Neuronal stem cell (in vitro differentiated cells): ENCODE measurements at places on chromosomes 1 and 21.

DNA sequence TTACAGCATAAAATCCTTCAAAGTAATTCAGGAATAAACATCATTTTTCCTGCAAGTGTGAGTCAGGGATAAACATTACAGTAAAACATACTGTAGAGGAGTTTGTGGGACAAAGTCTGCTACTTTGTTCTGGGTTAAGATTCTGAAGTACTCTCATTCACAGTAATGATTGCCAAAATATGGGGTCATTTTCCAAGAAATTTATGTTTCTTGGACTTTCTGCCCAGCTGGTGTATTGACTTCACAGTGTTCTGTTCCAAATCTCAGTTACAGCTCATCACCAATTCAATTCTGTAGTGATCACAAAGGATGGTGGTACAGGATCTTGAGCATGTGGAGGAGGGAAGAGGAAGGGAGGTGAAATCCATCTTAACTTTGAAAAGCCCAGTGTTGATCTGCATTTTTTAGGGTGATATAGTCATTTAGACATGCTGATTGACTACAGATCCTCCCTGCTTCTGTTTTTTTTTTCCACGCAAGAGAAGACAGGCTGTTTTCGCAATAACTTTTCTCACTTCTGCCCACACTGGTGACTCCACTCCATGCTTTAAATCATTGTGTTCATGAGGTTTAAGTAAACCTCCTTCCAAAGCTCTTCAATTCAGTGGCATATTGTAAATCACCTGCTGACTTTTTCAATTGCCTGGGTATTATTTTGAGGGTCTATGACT is 60.4 kb upstream of the C1orf53 start:
- DNase-seq = no peak

GRCh38 chr1:201988601-201989000 is 6.2 kb downstream of the RNPEP start:
- no peak for DNase-seq

- DNase-seq = no peak
Measured at GRCh38 chr1:153506831-153507413, 28.9 kb downstream of the S100A6 start.

DNA sequence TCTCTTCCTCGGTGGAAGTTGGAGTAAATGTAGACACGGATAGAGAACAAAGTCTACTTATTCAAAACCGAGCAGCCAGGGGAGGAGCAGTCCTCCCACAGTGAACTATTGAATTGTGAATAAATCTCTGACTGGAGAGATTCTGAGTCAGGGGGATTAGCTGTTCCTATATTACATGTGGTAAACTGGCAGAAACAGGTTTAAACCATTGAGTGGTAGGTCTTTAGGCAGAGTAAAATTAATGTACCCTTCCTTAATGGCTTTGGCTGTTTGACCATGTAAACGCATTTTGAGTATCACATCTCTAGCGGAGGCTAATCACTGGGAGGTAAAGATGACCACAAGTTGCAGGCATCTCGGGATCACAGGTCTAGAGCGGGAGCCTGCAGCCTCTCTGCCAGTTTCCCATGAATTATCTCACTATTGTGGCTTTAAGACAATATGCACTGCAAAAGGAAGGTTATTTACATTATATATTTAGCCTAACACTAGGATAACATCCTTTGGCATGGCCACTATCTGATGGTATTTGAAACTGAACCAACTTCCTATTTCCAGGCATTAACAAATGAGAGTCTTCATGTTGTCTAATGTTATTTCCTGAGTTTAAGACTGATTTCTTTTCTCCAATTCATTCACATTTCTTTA is 7.9 kb upstream of the DISC1 start:
- DNase-seq = no peak

GRCh38 chr1:52237430-52237829 is 95.5 kb downstream of the ZFYVE9 start:
- DNase-seq = no peak

DNA sequence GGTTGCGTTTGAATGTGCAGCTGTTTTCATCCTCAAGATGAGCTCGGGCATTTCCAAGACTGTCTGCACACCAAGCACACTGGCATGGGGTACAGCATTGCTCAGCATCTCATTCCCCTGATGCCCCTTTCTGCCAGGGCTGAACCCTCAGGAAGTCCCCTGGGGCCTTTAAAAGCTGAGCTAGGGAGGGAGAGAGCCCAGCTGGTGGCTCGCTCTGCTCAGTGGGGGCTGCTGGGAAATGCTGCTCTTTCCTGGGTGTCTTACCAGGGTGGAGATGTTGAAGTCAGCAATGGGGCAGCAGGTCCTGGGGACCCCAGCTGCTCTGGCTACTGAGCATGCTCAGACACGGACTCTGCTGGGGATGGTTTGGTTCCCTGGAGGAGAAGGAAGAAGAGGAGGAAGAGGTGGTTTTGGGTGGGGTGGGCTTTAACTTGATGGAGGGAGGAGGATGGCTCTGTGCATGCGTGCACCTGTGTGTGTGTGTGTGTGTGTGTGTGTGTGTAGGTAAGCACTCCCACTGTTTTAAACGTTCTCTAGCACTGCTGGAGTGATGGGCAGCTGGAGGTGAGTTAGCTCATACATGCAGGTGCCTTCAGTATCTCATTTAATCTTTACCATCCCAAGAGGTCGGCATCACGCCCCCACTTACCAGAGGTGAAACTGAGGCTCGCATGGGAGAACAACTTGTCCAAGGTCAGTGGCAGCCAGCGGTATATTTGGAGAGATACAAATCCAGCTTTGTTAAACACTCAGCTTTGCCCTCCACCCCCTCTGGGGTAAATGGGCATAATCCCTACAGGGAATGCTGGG is 40.9 kb downstream of the ACTL8 start:
- DNase-seq = no peak

GRCh38 chr1:29437946-29438345 is 201.6 kb downstream of the PTPRU start:
- no peak for DNase-seq

DNA sequence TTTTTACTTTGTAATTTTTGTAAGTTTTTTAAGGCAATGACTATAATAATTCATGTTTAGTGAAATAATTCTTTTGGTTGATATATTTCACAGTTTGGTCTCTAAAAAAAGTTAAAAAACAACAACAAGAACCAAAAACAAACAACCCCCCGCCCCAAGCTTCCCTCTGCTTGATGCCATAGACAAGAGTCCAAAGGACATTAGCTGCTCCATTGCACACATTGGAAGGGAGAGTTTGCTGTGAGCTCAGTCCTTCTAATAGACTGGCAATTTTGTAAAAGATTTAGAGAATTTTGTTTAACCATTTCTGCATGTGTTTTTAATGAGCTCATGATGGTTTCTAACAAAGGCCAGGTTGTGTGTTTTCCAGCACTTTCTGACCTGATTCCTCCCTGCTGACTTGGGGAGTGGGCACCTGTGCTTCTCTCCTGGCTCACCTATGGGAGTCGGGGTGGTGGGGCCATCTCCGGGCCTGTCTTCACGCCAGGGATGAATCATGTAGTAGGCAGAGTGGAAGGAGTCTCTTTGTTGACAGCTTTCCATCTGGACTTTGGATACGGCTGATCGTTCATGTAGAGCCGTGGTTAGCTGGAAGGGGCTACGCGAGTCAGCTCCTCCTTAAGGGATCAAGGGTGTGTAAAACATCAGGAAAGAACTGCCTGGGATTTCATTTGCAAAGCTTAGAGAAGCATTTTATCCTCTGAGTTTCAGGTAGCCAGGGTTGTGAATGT is 14.1 kb downstream of the ZBTB18 start:
- no peak for DNase-seq

DNA sequence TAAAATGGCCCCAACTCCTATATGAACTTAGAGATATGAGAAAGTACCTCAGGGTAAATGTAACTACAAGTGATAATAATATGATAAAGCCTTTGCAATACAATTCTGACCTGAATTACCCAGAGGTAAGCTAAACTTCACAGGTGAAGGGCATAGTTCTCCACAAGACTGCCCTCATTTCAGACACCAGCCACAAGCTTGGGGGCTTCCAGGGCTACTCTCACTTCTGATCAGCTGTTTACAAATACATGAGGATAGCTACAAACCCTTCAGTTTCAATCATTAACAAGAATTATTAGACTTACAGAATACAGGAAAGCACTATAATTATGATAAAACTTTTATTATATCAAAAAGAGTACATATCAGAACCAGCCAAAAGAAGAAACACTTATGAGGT is 18.7 kb upstream of the DPH5 start:
- DNase-seq = no peak

- no peak for DNase-seq
Measured at GRCh38 chr1:20047096-20047495, 22.9 kb upstream of the PLA2G5 start.

DNA sequence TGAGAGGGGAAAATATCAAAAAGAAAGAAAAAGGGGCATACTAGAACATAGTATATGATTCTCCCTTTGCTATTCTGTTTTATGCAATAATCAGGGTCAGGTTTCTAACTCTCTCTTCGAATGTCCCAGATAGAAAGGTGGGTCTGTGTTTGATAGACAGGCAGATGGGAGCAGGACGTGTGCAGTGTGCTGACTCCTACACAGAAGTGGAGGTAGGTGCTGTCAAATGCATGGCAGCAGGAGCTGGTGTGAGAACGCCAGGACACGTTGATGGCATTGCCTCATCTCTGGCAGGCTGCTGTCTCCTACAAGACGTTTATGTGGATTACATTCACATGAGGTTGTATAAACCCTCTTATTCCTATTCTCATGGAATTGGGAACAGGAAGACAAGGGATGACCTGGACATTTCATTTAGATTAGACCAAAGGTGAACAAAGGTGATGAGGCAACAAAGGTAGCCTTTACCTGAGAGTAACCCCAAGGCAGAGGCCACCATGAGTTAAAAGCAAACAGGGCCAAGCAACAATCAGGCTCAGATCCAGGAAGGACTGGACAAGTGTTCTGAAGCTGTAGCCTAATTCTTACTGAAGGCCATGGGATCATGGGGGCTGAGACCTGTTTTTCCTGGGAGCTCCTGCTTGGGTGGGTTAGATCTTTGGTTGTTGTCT is 37.8 kb downstream of the KCNK1 start:
- no peak for DNase-seq

- no peak for DNase-seq
Measured at GRCh38 chr1:221940631-221941030, 198.7 kb upstream of the DUSP10 start.
